Cardiac atrium fibroblast (primary cell): ENCODE measurements at places on chromosomes 3 and 15. TPM values are rescaled to one million over a fixed set of nuclear protein-coding genes. Genes with fewer than 3 reads are reported as not detected.

Gene ZDHHC19
- total RNA-seq = not detected in 2 replicates

Gene PRICKLE2
- 13.7 and 23.3 TPM in 2 replicates for total RNA-seq

Gene FBLN2
- total RNA-seq = 485 and 859 TPM in 2 replicates

Gene AGBL1
- total RNA-seq = not detected in 2 replicates

Gene CMTM6
- total RNA-seq = 75.3 and 108 TPM in 2 replicates

Gene ADAMTS17
- total RNA-seq = 0.90 and 1.5 TPM in 2 replicates

Gene B3GNT5
- 5.6 and 7.8 TPM in 2 replicates for total RNA-seq

Gene GABRR3
- not detected in 2 replicates for total RNA-seq

Gene IL17RD
- total RNA-seq = 1.3 and 3.6 TPM in 2 replicates

Gene CPN2
- total RNA-seq = not detected in 2 replicates

Gene MESP2
- 0.65 TPM in 1 of 2 replicates, not detected in the other for total RNA-seq

Gene PLA2G4D
- not detected in 2 replicates for total RNA-seq

Gene SEC22A
- 31.8 and 31.9 TPM in 2 replicates for total RNA-seq

Gene FAM98B
- total RNA-seq = 6.0 and 10.5 TPM in 2 replicates

Gene SMCO1
- not detected in 2 replicates for total RNA-seq
